Stimulated activated CD8-positive, alpha-beta memory T cell treated with anti-CD3 and anti-CD28 coated beads, Interleukin-2, amount 100 ng/mL, for 1 hour (primary cell): ENCODE measurements at places on chromosomes 6 and 20.

GRCh38 chr6:119137194-119138072 lies 59.0 kb upstream of the FAM184A start:
- DNase-seq = no peak

DNA sequence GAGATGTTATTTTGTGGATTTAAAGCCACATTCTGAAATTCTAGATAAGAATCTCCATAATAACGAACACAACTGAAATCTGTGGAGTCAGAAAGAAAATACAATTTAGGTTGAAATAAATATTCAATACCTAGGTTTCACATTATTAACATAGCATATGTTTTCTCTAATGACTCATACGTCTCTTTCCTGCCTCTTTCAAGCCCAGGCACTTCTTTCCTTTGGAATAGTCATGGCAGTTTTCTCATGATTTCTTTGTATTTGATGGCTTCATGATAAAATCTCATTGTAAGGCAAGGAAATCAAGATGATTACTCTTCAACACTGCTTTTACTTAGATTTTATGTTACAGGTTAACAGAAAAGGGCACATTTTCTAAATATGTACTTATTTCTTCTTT lies 803.7 kb downstream of the PHF3 start:
- DNase-seq = no peak

- DNase-seq = no peak
Measured at GRCh38 chr20:36043441-36043840, 75.1 kb downstream of the CNBD2 start.

DNA sequence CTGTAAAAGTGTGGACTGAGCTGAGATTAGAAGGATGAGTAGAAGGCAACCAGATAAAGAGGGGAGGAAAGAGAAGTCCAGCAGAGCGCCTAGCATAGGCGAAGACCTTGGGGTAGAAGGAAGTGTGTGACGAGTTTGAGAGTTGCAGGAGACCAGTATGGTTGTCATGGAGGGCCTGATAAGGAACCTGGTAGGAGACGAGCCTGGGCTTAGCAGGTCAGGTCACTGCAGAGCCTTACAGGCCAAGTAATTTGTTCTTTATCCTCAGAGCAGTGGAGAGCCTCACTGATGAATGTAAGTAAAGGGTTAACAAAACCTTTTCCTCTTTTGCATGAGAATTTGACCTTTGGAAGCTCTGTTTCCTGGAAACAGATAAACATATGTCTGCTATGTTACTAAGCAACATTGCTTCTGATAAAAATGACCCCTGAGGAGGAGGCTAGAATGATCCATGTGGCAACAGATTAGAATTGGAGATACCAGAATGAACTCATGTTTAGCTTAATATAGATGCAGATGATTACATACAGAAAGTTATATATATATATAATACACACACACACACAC lies 2.9 kb upstream of the TMEM74B start:
- no peak for DNase-seq

DNA sequence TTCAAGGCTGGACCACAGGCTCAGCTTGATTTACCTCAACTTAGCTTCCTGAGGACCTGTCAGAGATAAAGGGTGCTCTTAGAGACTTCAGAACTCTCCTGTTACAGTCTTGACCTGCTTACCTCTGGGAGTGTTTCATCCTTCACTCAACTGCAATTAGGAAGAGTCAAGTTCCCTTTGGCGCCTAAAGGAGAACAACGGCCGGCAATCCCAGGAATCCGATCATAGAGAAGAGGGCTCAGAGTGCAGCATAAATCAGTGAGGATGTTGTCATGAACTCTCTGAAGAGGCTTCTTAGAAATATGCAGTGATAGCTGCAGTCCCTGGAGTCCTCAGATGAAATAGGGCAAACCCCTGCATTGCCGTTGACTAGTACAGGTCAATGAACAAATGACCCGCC lies 36.4 kb downstream of the LYRM2 start:
- no peak for DNase-seq

GRCh38 chr6:33609528-33609927 lies 11.6 kb upstream of the ITPR3 start:
- DNase-seq = no peak

DNA sequence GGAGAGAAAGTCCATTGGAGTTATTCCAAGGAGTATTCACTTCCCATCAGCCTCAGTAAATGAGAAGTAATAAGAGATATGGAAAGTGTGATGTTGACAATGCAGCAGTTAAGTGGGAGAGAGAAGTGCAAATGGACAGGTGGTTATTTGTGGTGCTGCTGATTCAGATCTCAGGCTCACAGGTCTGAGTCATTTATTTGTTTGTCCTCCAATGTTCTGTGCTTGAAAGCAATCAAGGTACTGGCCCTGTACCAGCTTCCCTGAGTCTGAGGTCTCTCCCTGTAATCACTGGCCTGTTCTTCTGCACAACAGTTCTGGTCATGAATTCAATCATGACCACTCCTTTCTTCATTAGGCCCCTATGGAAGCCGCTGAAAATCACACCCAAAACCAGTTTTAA lies 827.7 kb downstream of the MAFB start:
- DNase-seq = no peak

- DNase-seq = no peak
Measured at GRCh38 chr20:46458866-46459750, 52.7 kb upstream of the ELMO2 start.

DNA sequence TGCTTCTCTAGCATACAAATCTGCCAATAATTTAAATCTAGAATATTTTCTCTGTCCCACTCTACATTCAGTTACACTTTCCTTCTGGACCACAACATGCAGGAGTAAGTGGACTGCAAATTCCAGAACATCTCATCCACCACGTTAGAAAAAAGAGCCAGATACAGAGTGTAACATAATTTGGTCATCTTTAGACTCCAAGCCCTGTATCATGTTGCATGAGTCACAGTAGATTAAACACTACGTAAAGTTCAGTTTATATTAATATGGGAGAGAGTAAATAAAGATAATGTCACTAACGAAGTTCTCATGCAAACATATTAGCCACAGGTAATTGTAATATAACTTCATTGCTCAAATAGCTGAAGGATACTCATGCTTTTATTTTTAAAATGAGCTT lies 327.0 kb downstream of the C6orf118 start:
- DNase-seq = no peak

- DNase-seq = no peak
Measured at GRCh38 chr6:26103141-26103769, 16.0 kb downstream of the HFE start.

GRCh38 chr6:163866192-163866591 lies 451.7 kb downstream of the QKI start:
- DNase-seq = no peak

DNA sequence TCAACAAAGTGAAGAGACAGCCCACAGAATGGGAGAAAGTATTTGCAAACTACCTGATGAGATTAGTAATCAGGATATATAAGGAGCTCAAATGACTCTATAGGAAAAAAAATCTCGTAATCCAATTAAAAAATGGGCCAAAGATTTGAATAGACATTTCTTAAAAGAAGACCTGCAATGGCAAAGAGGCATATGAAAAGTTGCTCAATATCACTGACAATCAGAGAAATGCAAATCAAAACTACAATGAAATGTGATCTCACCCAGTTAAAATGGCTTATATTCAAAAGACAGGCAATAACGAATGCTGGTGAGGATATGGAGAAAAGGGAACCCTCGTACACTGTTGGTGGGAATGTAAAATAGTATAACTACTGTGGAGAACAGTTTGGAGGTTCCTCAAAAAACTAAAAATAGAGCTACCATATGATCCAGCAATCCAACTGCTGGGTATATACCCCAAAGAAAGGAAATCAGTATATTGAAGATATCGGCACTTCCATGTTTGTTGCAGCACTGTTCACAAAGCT lies 65.0 kb downstream of the TOX2 start:
- DNase-seq = no peak

GRCh38 chr6:92820601-92821000 lies 598.8 kb downstream of the EPHA7 start:
- no peak for DNase-seq

DNA sequence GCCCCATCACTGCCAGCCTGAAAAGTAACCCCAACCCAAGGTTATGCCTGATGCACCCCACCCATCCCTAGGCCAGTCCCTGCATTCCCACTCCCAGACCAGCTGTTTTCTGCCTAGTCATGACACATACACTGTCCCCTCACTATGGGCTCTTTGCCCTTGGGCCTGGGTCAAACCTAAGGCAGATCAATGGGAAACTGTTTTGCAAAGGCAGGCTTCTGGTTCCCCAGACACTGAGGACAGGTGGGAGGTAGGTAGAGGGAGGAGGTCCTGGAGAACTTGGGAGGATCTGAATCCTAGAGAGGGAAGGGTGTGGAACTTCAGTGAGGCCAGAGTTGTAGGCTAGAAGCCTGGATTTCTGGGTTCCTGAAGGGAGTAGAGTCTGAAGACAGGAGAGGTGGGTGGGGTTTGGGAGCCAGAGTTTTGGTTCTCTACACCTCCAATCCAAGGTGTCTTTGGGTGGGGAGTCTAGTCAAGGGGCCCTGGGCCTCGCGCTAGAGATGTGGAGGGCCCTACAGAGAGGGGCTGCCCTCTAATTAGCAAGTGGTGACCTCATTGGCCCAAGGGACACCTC lies 2.0 kb downstream of the CLIC1 start:
- DNase-seq = no peak

- DNase-seq = no peak
Measured at GRCh38 chr6:150684161-150684560, 84.5 kb downstream of the PLEKHG1 start.

- no peak for DNase-seq
Measured at GRCh38 chr6:19549109-19549508, 288.1 kb upstream of the ID4 start.

DNA sequence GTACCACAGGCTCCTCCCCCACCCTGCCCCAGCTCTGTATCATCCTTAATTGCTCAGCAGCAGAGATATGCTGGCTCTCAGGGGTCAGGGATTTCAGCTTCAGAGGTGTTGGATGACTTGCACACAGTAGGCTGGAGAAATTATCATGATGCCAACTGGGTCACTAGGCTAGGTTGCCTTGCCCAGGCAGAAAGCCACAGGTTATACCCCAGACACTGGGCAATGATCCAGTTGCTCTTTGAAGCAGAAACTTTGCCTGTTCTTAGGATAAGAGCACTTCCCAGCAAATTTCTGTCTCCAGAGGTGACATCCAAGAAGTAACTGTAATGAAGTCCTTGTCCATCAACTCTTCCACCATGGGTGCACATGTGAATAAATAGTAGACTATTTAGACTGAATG lies 38.3 kb upstream of the SCML4 start:
- no peak for DNase-seq

DNA sequence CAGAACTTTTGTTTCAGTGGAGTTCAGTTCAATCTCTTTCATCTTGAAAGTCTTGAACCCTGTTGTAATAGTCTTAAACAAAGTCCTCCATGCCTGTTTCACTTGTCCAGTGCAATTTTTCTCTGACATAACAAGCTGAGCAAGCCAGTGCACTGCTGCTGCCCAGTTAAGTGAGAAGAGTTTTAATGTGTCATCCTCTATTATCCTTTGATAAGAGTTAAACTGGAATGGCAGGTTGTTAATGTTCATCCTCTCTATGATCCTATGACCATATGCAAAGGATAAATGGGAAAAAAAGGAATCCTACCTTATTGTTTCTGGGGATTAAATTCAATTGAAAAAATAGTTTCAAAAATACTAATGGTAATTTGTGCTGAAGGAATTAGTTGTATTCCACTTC lies 197.5 kb downstream of the FRK start:
- DNase-seq = no peak

- DNase-seq = no peak
Measured at GRCh38 chr6:156597095-156597494, 180.1 kb upstream of the ARID1B start.

- no peak for DNase-seq
Measured at GRCh38 chr6:115554060-115554459, 506.6 kb downstream of the FRK start.

DNA sequence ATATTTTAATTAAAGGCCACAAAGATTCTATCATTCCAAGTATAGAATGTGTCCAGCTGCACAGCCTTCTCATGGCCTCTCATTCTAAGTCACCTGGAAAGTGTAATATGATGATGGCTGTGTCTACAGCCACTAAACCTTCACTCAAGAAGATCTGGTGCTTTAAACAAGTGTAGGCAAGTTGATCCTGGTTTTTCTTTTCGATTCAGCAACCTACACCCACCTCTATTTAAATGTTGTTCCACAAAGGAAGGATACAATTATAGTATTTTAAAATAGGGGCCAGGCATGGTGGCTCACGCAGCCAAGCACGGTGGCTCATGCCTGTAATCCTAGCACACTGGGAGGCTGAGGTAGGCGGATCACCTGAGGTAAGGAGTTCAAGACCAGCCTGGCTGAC lies 25.5 kb upstream of the DST start:
- no peak for DNase-seq

DNA sequence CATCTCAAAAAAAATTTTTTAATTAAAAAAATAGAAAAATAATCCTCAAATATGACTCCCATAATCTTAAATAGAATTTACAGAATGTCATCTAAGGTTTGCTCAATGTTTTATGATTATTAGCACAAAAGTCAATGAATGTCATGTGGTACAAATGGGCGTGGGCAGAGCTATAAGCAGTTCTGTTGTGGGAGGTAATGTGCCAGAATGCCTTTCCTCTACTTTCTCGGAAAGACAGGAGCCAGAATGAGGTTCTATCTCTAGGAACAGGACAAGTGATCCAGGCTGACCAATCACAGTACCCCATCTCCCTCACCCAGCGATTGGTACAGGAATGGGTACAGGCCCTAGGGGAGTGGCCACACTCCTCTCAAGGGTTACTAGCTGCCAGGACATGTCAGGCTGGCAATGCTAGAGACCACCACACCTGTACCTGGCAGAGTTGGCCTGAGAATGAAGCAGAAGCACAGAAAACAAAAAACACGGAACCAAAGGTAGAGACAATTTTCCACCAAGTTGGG lies 15.1 kb downstream of the RALGAPA2 start:
- no peak for DNase-seq

DNA sequence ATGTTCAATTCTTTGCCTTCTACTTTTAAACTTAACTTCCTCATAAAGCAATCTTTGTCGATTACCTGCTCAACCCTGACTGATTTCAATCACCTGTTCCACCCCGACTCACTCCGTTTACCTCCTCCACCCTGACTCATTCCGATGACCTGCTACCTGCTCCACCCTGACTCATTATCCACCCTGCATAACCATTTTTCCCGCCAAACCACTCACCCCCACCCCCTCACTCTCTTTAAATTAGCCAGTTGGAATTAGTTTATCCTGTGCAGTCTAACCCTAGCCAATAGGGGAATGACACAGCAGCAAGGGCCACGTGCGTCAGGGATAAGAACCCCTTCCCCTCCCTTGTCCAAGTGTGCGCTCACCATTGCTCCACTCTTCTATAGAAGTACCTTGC lies 56.7 kb upstream of the MRAP2 start:
- DNase-seq = no peak

- DNase-seq = no peak
Measured at GRCh38 chr20:22460231-22460630, 124.1 kb downstream of the FOXA2 start.

GRCh38 chr6:140050101-140050995 lies 675.9 kb upstream of the CITED2 start:
- DNase-seq = no peak

DNA sequence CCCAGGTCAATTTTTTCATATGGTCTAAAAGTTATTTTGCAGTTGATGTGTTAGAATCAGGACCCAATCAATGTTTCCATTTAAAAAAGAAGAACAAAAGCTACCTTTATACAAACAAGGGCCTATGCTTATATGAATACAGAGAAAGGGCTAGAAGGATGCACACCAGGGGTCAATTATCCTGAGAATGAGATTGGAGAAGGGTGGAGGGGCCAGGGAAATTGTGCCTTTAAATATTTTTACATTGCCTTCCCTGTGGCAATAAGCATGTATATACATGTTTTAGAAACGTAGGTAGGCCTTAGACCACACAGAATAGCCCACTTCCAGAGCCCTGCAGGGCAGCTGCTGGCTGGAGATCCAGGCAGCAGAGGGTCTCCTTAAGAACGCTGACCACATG lies 12.7 kb downstream of the EXOC2 start:
- no peak for DNase-seq
